ENCODE measurements at places on chromosomes 5 and 9. TPM values are rescaled to one million over a fixed set of nuclear protein-coding genes. Genes with fewer than 3 reads are reported as not detected.

The DOCK8 gene
- polyA plus RNA-seq: 2.2 TPM

- DNase-seq: no peak
Observed at GRCh38 chr5:6830643-6831239, 117.5 kb downstream of the TENT4A start.

The PDE8B gene
- 1.2 TPM for polyA plus RNA-seq

DNA sequence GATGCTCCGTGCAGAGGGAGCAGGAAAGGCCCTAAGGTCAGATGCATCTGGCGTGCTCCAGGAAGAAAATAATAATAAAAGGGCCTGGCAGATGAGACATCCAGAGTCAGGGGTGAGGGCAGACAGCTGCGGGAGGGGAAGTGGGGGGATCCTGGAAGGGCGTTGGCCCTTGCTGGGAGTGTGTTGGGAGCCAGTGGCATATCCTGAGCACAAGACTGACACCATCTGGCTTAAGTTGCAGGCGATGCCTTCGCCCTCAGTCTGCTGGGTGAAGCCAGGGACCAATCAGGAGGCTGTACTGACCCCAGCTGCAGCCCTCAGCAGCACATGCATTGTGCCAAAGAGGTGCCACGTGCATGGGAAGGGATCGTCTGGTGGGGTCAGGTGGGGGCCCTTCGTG is 3.8 kb downstream of the OR2V2 start:
- DNase-seq: no peak

The GHR gene
- 0.81 TPM for polyA plus RNA-seq

The ZNF454 gene
- polyA plus RNA-seq: 3.1 TPM

Measured in small intestine (tissue), 16 donors.